ENCODE measurements at places on chromosomes 12 and 14.

DNA sequence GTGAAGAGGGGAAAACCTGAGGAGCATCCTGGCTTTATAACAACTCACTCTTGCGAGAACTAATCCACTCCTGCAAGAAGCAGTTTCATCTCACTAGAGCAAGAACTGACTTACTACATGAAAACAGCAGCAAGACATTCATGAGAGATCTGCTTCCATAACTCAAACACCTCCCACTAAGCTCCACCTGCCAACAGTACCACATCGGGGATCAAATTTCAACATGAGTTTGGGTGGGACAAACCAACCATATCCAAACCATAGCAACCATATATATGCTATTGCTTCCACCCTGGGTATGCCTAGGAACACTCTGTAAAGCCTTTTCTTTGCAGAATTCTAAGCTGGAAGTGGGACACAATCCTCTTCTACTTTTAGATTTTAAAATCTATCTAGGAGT is 13.9 kb upstream of the AVPR1A start:
- no peak overlapping the region for H3K27ac ChIP-seq
- H3K4me1 ChIP-seq: no peaks in the 10 kb centered on the region
- H3K36me3 ChIP-seq: no peaks in the 10 kb centered on the region
- no peaks in the 10 kb centered on the region for H3K27me3 ChIP-seq
- no peak overlapping the region for H3K4me3 ChIP-seq
- DNase-seq: no peak

DNA sequence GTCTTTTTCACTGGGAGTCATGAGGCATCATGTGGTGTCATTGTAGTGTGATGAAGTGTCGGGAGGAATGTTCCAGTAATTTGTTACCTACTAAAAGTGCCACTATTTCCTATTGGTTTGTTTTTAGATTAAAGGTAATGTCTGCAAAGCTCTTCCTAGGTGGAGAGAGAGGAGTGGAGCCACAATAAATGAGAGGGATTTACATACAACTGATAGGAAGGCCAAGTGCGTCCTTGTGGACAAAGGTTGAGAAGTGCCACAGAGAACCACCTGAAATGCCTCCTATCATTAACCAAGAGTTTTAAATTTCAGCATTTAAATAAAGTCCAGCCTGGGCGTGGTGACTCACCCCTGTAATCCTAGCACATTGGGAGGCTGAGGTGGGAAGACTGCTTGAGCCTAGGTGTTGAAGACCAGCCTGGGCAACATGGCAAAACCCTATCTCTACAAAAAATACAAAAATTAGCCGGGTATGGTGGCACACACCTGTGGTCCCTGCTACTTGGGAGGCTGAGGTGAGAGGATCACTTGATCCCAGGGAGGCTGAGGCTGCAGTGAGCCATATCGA is 2.5 kb upstream of the SNX6 start:
- DNase-seq: no peak
- peaks cover 8% of the 10 kb centered on the region for H3K36me3 ChIP-seq
- peaks cover 12% of the 10 kb centered on the region for H3K4me1 ChIP-seq
- H3K27ac ChIP-seq: no peak overlapping the region

DNA sequence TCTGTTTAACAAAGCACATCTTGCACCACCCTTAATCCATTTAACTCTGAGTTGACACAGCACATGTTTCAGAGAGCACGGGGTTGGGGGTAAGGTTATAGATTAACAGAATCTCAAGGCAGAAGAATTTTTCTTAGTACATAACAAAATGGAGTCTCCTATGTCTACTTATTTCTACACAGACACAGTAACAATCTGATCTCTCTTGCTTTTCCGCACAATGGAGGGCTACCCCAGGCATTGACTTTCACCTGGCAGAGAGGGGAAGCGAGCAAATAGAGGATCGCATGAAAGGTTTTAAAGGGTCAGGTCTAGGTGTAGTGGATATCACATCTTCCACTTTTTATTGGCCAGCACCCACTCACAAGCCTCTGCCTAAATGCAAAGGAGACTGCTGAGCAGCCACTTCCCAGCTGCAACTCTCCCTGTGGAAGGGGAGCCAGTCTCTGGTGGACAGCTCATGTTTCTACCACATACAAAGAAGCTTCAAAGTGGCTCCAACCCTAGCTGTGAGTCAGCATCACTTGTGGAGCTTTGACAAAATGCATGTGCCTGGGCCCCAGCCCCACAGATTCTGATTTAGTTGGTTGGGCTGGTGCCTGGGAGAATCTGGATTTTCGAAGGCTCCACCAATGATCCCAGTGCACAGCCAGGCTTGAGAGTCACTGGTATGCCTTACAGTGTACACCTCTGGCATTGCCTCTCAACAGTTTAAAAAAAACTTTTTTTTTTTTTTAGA is 7.2 kb upstream of the FNTB start:
- no peak overlapping the region for H3K4me3 ChIP-seq
- no peaks in the 10 kb centered on the region for H3K36me3 ChIP-seq
- no peak for DNase-seq
- H3K4me1 ChIP-seq: peaks cover 12% of the 10 kb centered on the region

- H3K27ac ChIP-seq: no peak overlapping the region
- DNase-seq: no peak
- H3K27me3 ChIP-seq: no peaks in the 10 kb centered on the region
- peaks cover 53% of the 10 kb centered on the region for H3K36me3 ChIP-seq
- no peak overlapping the region for H3K4me3 ChIP-seq
- H3K4me1 ChIP-seq: peaks cover 58% of the 10 kb centered on the region
Measured at GRCh38 chr12:9725213-9725870, 7.6 kb downstream of the CLECL1 start.

DNA sequence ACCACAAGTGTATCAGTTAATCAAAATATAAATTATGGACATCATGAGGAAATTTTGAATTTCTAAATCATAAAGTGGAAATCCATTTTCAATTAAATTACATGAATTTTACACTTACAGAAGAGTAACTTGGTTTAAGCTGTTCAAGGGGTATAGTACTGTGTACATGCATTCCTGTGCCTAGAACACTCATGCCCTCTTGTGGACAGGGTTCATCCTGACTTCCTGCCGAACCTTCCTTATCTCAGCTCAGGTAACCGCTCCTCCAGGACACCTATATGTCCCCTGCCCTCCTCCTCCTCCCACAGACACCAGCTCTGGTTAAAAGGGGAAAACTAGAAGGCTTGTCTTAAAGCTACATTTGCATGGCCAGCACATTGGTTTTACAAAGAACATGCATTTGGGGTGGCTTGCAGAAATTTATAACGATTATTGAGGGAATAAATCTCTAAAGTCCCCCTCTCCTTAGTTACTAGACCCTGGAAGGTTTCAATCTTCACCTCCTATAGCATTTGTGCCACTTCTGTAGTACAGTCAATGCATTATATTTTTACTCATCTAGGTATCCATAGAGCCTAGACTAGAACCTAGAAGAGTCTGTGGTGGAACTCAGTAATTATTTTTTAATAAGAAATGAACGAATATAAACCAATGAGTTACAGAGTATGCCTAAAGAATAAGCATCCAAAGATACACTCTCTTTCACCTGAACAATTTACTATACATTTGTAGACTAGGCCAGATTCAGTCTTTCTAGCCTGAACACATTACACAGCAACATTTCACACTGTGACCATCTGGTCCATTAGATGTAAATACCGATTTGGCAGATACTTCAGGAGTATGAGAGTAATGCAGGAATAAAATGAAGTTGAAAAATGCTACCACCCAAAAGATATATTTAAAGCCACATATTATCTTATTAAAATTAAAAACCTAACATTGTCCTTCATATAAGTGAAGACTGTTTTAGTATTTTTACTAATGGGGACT is 345.6 kb downstream of the PAWR start:
- no peaks in the 10 kb centered on the region for H3K4me1 ChIP-seq
- no peak overlapping the region for H3K27ac ChIP-seq
- no peaks in the 10 kb centered on the region for H3K27me3 ChIP-seq
- no peak overlapping the region for H3K4me3 ChIP-seq

DNA sequence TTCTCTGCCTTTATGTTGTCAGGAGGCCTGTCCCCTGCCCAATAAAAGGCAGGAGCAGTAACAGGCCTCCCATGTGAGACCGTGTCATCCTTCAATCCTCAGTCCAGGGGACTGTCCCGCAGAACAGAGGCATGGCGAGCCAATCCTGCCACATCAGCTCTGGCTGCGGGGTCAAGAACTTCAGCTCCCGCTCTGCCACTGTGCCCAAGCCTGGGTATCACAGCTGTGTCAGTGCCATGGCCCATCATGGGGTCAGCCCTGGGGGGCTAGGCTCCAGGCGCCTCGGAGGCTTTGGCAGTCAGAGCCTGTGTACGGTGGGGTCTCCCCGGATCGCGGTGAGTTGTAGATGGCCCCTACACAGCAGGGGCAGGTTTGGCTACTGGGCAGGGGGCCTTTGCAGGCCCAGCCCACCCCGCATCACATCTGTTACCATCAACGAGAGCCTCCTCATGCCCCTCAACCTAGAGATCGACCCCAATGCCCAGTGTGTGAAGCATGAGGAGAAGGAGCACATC is 19.9 kb upstream of the KRT83 start:
- no peaks in the 10 kb centered on the region for H3K36me3 ChIP-seq
- H3K4me1 ChIP-seq: peaks cover 12% of the 10 kb centered on the region
- peaks cover 5% of the 10 kb centered on the region for H3K27me3 ChIP-seq
- DNase-seq: no peak
- H3K4me3 ChIP-seq: no peak overlapping the region

DNA sequence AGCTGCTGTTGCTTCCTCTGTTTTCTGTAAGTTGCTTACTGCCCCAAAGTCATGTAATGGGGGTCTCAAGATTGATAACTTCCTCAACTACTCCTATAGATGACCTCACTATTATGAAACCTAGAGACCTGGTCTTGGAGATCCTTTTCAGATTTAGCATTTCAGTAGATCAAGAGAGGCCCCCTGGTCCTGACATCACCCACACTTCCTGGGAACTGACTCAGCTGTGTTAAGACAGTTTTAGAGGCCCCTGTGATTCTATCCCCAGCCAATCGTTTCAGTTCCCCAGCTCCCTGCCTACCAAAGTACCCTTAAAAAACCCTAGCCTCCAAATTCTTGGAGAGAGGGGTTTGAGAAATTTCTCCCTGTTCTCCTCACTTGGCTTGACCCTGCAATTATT is 9.2 kb upstream of the ARG2 start:
- no peaks in the 10 kb centered on the region for H3K36me3 ChIP-seq
- H3K4me1 ChIP-seq: peaks cover 8% of the 10 kb centered on the region
- H3K4me3 ChIP-seq: no peak overlapping the region
- no peak for DNase-seq

DNA sequence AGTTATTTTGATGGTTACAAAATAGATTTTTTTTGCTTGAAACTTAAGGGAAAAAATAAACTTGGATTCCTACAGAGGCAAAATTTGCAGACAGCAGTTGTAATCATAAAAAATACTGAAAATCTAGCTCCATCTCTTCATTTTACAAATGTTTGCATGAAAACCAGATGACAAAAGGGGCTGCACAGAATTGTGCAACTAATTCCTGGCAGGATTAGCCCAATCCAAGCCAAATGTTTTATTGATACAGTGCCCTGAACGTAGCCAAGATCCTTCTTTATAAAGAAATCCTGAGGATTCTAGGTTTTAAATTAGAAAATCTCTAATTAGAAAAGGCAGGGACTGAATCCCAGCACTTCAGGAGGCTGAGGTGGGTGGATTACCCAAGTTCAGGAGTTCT is 356.4 kb upstream of the SEL1L start:
- H3K36me3 ChIP-seq: no peaks in the 10 kb centered on the region
- H3K27me3 ChIP-seq: no peaks in the 10 kb centered on the region

DNA sequence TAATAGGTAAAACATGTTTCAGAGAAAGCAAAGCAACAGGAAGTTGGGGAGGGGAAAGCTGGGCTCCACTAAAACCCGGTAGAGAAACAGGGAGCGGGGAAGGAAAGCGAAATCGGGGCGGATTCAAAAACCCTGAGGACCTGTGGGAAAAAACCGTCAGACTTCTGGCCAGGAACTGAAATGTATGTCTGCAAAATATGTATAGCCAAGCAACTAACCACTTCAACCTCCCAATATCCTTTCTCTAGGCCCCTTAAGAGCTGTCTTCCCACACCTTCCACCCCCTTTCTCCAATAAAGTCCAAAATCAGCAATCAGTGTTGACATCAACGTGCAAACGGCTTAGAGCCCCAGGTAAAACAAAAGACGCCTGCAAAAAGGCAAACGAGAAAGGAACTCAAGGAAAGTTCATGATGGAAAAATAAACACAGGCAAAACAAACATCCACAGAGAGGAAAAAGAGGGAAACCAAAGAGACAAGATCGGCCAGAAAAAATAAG is 32.8 kb downstream of the SIX1 start:
- DNase-seq: no peak
- H3K27ac ChIP-seq: no peak overlapping the region
- H3K4me1 ChIP-seq: no peaks in the 10 kb centered on the region

GRCh38 chr12:59972905-59973304 is 377.1 kb downstream of the SLC16A7 start:
- H3K36me3 ChIP-seq: no peaks in the 10 kb centered on the region
- no peaks in the 10 kb centered on the region for H3K4me1 ChIP-seq
- no peak overlapping the region for H3K4me3 ChIP-seq
- H3K27me3 ChIP-seq: no peaks in the 10 kb centered on the region
- no peak for DNase-seq

- peaks cover 53% of the 10 kb centered on the region for H3K36me3 ChIP-seq
- H3K4me1 ChIP-seq: peaks cover 33% of the 10 kb centered on the region
- no peak overlapping the region for H3K27ac ChIP-seq
- H3K27me3 ChIP-seq: no peaks in the 10 kb centered on the region
Measured at GRCh38 chr12:9717070-9717925, 15.6 kb downstream of the CLECL1 start.

DNA sequence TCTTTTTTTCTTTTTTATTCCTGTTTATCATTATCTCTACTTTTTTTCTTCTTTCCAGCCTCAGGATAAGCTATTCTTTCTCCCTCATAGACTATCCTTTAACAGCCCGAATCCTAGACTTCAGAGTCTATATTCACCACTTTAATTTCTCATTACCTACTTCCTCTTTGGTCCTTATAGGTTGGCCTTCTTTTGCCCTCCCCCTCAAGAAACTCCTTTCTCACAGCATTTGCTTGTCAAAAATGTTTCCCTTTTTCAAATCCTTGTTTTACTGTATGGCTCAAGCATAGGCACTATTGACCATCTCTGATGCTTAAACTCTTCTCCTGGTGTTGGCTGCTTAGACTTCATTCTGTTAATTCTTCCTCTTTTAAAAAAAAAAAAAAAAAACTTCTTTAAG is 52.5 kb downstream of the KIAA0586 start:
- peaks cover 1% of the 10 kb centered on the region for H3K4me1 ChIP-seq
- DNase-seq: no peak
- no peak overlapping the region for H3K4me3 ChIP-seq
- H3K27ac ChIP-seq: no peak overlapping the region

Data from activated T-helper 2 cell treated with anti-CD3 and anti-CD28 coated beads, Interferon-gamma antibody, Interleukin-2, Interleukin-4, amounts not matched to agents 10 μg/mL and 5 μg/mL and 100 μg/mL, durations not matched to agents 14 hours and 24 hours and 36 hours (primary cell).